ENCODE measurements at places on chromosomes 12 and 14.

- DNase-seq = no peak
Measured at GRCh38 chr12:99029511-99030271, 384.6 kb downstream of the APAF1 start.

- DNase-seq = no peak
Measured at GRCh38 chr14:104602933-104603325, 1.6 kb downstream of the TMEM179 start.

DNA sequence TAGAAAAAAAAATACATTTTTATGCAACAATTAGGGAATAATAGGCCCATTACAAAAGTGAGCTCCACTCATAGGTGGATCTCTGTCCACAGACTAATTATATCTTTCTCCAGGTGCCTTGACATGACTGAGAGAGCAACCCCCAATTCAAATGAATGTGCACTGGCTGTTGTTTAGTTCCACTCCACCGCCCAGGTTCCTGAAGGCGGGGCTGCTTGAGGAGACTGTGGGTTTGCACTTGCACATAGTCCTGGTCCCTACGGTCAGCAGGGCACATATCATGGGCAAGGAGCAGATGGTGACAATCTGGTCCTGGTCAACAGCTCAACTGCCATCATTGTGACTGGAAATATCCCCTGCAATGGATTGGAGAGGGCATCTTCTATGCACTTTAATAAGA lies 195.6 kb upstream of the PWP1 start:
- no peak for DNase-seq

DNA sequence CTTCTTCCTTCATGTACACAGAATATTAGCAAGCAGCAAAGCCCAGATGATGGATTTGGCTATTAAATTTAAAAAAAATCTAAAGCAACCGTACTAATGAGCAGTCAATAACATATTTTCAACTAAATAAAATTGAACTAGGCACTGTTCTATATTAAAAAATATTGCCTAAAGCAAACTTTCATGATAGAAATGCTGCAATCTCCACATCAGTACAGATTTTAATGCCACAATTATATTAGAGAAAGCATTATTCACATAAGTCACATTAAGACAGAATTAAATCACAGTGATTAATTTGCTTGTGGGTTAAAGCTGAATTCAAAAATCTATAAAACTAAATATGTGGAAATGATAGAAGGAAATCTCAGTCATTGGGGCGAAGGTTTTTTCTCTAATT lies 200.7 kb downstream of the KCNH5 start:
- DNase-seq = no peak

GRCh38 chr14:82345184-82345583 lies 811.5 kb upstream of the SEL1L start:
- DNase-seq = no peak

- DNase-seq = no peak
Measured at GRCh38 chr12:18239526-18239925, 21.8 kb upstream of the PIK3C2G start.

DNA sequence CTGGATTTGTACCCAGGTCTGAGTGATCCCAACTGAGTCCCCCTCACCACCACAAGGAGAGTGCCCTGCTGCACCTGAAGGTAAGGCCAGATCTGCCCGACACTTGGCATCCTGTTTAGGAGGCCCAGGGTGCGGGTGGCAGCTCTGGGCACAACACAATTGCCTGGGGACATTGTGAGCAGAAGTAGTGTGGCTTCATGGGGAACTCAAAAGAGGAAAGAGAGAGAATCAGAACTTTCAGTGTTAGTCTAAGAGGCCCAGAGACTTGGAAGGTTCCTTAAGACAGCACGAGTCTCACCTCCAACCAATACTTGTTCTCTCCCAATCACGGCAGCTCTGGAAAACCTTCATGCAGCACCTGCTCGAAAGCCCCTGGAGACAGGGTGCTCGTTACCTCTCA lies 6.6 kb upstream of the SLC8B1 start:
- DNase-seq = no peak

- DNase-seq = no peak
Measured at GRCh38 chr12:3672113-3672509, 80.8 kb downstream of the CRACR2A start.

GRCh38 chr12:4323396-4323795 lies 2.4 kb downstream of the TIGAR start:
- DNase-seq = no peak

GRCh38 chr12:3361146-3361545 lies 129.9 kb upstream of the PRMT8 start:
- DNase-seq = no peak

- no peak for DNase-seq
Measured at GRCh38 chr14:68535404-68536017, 257.4 kb downstream of the ZFP36L1 start.

DNA sequence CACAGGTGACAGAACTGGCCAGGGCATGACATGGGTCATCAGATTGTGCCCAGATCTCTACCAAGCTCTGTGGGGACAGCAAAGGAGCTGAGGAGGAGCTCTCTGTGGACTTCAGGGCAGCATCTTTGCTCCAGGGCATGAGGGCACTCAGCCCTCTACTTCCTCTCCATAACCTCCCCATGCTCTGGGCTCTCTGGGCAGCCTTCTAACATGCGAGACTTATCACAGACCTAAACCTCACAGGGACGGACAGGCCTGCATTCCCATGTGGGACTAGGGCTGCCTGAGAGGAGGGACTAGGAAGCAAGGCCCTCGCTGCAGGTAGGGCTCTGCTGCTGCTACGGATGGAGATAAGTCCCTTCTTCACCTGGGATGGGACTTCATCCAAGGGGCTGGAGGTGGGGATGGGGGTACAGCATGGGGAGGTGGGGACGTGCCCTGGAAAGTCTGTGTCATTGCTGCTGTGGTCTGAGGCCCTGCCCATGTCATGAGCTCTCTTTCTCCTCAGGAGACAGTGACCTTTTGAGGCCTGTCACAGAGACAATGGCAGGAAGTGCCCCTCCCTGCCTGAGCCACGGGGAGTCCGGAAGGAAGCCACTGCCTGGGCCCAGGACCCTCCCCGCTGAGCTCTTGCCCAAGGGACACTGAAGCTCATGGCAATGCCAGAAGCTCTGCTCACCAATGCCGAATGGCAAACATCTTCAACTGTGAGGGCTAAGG lies 44.1 kb downstream of the PITPNM2 start:
- DNase-seq = no peak

- peak; percentile 26 for DNase-seq
Measured at GRCh38 chr12:124632519-124632984, 65.1 kb upstream of the NCOR2 start.

- no peak for DNase-seq
Measured at GRCh38 chr12:14239935-14240872, 125.3 kb upstream of the ATF7IP start.

DNA sequence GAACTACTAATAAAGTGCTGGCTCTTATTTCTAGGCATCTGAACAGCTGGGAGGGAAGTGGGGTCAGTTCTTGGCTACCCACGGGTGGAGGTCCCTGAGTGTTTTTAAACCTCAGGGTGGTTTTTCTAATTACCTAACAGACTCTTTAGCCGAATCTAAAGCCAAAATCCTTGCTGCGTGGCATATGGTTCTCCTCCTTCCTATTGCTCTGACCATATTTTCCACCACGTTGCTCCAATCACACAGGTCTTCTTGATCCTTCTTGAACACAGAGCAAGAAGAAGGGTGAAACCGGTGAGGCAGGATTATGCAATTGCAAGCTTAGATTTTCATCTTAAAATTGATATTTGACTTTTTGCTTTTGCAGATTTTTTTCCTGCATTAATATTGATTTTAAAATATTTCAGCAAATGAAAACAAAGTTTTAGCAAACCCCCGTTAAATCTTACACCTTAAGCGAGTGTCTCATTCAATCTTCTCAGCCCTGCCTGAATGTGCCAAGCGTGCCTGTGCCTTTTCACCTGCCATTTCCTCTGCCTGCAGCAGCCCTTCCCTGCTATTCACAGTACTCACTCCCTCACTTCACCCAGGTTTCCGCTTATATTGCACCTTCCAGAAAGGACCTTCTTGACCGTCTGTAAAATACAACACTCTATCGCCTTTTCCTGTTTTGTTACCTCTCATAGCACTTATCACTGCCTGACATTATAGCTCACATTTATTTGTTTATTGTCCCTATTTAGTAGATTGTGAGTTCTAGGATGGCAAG lies 506.0 kb downstream of the DIO2 start:
- no peak for DNase-seq

DNA sequence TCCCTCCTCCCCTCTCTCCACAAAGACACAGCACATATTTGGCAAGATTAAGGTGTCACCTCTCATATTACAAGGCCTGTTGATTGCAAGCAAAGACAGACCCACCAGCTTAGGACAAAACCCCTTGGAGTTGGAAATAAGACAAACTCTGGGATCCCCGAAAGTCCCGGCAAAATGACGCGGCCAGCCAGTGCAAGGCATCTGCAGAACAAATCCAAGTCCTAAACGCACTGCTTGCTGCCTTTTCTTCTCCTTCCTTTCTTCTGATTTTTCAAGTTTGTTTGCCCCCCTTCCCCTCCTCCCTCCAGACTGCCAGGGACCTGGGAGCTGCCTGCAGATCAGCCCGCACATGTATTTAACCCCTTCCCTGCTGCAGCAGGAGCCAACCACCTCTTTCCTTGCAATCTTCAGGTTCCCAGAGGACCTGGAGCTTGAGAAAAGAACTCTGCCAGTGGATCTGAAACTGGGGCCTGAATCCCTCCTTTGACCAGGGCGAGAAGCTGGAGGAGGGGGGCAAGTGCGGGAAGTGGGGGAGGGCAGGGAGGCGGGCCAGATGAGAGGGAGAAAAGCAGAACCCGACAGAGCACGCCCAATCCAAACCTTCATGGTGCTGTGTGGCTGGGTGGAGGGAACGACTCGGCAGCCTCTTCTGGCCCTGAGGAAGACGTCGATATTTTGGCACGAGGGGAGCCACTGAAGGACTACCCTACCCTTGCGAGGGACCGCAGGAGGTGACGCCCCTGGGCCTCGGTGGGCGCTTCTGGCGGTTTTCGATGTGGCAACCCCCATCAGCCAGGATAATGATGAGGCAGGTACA lies 2.0 kb upstream of the NTF3 start:
- no peak for DNase-seq

DNA sequence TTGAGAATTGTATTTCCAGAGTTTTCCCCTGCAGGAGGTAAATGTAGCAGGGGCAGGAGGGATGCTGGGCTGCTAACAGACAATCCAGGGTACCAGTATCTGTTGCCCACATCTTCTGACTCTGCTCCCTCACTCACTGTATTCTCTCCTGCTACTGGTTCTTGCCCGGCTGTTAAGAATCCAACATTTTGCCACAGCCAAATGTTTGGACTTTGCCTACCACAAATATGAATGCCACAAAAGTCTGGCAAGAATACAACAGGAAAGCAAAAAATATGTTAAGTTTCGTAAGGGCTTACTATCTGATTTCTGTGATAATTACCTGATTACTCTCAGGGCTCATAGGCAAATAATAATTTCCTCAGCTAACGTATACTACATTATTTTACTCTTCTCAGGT lies 160.0 kb downstream of the BCAT1 start:
- DNase-seq = no peak

DNA sequence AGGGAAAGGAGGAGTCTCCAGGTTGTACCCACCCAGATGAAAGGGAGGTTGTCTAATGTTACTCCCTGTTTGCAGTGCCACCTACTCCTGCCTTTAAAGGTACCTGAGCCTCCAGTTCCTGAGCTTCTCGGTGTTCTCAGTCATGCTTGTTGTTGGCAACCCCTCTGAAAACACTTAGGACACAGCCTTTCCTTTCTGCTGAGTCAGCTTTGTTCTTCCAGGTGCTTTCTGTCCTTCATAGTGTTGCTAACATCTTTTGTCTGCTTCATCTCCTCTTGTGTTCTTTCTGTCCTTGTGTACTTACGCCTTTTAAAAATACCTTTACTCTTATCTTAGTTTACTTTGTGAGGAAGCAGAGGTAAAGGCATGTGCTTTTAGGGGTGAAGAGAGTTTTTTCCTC lies 97.0 kb upstream of the NEDD1 start:
- DNase-seq = no peak

GRCh38 chr12:69008520-69008919 lies 75.5 kb upstream of the CPM start:
- peak; percentile 45 for DNase-seq

- no peak for DNase-seq
Measured at GRCh38 chr14:22792158-22792557, 23.1 kb downstream of the SLC7A7 start.

DNA sequence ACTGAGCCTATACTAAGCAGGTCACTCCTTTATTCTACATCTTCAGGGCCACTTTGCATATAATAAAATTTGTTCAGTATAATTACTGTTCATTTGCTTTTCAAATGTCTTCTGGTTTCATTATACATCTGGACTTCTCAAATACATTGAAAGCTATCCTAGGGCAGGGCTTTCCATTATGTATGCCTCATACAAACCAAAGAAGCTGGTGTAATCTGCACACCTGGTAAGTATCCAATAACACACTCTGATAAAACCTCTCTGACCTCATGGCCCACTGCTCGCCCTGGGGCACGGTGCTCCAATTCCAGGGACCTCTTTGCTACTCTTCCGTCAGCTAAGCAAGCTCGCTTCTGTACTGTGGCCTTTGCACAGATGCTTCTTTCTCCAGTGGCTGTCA lies 21.9 kb upstream of the ISM2 start:
- DNase-seq = no peak

- DNase-seq = peak; percentile 61
Measured at GRCh38 chr12:3803865-3804472, 51.1 kb upstream of the CRACR2A start.

DNA sequence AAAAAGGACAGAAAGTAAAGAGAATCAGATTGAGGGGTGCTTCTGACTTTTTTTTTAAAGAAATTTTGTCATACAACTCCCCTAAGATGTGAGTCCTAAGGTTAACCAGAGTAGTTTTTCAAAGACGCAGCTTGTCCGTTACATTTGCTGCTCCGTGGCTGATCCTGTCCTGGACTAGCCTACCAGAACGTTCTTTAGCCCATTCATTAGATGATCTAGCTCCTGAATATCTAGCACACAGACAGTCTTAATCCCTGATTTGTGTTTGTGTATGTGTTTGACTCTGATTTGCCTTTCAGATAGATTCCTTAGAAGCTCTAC lies 60.3 kb downstream of the SAMD4A start:
- DNase-seq = no peak

GRCh38 chr12:1289371-1290155 lies 298.5 kb downstream of the ERC1 start:
- no peak for DNase-seq

GRCh38 chr12:131990066-131990979 lies 40.6 kb downstream of the EP400 start:
- DNase-seq = no peak

- DNase-seq = no peak
Measured at GRCh38 chr14:96847451-96847850, 50.3 kb downstream of the VRK1 start.

- DNase-seq = no peak
Measured at GRCh38 chr12:87807086-87807485, 222.1 kb downstream of the C12orf50 start.
